ENCODE measurements at places on chromosomes 7 and 10.

DNA sequence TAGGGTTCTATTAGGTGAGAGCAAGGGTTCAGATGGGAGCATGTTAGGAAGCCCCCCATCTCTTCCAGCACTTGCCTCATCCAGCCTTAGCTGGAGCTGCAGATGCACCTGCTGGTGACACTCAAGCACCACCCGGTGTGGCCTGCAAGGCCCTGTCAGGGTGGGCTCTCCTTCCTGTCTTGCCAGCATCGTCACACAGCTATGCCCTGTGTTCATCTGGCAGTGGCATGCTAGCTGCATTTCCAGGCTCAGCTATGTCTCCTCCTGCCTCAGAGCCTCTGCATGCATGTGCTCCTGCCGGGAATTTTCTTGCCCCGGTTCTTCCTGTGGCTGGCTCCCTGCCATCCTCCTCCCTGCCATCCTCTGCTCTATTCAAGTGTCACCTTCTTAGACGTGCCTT, 129.7 kb upstream of the KLF6 start:
- DNase-seq = no peak

DNA sequence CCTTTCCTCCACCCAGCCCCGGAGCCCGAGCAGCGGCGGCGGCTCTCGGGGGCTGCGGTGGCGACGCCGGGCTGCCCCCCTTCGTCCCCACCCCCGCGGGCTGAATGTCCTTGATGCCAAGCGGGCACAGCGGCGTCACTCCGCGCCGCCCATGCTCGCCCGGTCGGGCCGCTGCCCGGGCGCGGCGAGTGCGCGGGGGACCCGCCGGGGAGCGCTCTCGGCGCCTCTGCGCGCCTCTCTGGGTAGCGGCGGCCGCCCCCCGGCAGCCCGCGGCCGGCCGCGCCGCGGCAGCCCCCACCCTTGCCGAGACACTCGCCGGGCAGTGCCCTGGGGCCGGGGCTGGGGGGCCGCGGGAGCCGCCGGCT, 433 bp upstream of the PLXNA4 start:
- no peak for DNase-seq

GRCh38 chr10:86113044-86113443, 253.6 kb downstream of the GRID1 start:
- no peak for DNase-seq

DNA sequence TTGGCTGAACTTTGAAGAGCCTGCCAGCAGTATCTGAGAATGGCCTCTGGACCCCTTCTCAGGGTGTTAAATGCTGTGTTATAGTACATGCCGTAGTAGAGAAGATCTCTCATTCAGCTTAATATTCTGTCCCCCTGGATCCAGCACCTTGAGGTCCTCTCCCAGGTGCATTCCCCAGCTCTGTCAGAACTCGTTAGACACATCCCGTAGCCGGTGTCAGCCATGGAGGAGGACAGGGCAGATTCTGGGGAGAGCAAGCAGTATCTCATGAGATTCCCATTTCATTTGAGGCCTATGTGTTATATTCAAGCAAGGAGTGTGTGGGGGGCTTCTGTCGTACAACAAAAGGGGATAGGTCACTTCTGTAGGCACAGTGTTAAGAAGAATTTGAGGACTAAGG, 34.8 kb downstream of the NACAD start:
- no peak for DNase-seq

DNA sequence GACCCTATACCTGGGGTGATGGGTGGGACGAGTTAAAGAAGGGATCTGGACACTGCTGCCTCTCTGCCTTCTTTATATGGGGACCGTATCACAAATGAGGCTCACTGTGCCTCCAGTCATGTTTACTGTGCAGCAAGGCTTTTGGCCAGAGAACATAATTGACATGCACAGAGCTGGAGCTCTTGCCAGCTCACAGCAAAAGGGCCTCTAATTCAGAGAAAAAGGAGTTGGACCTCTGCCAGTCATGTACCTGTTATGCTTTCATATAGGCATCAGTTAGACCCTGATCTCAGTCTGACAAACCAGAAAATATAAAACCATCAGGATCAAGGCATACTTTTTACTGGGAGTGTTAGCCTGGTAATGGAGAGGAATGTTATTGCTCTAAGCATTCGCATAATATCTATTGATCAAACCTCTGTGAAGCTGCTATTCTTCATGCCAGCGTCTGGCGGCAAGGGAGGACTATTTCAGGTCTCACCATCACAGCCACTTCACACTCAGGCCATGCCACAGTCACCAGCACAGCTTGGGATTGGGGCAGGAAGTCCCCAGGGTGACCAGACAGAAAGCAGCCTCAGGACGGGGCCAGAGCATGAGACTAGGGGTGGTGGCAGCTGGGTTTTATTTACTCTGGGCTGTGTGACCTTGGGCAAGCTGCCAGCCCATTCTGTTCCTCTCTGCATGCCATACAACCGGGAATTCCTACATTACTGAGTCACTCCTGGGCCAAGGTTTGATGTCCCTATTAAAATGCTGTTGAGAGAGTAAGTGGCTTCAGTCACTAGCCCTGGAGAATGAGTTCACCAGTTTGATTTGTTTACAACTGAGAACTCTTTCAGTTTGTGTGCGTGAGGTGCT, 90.1 kb downstream of the NPSR1 start:
- peak; percentile 5 for DNase-seq

GRCh38 chr7:142585425-142585824, 163.8 kb upstream of the PRSS1 start:
- DNase-seq = no peak

Data from HCEC 1CT (cell line).